ENCODE measurements at places on chromosomes 3 and 15. TPM values are rescaled to one million over a fixed set of nuclear protein-coding genes. Genes with fewer than 3 reads are reported as not detected.
A peak's percentile ranks its signal among the peaks of the same experiment; 100 is the strongest.

DNA sequence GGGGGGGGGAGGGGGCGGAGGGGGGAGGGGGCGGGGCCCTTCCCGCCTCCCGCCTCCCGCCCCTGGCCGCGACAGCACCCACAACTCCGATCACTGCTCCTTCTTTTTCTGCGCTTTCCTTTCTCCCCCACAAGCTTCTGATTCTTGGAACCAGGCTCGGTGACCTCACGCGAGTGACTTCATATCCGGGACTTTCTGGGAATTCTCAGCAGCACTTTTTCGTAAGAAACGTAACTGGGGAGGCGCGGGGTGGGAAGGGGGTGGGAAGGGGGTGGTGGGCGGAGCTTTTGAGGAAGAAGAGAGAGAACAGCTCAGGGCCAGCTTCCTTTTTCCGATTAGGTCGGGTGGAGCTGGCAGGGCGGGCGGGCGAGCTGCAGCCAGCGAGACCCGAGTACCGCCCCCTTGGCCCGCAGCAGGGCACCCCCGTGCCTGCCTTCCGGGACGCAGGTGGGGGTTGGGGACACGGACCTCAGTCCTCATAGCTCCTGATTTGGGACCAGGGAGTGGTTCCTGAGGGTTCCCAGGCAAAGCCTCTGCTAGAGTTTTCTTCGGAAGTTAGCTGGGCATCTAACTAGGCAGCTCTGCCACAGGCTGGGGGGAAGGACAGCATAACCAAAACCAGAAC lies 14.6 kb downstream of the XIRP1 start:
- peak; percentile 82 for DNase-seq

Gene LAMB2
- 32.7 TPM for total RNA-seq

Gene GAP43
- not detected for total RNA-seq

GRCh38 chr3:7075117-7075516 lies 214.2 kb downstream of the GRM7 start:
- DNase-seq = no peak
